ENCODE measurements at places on chromosomes 2 and 18.

GRCh38 chr18:24243677-24244076 is 104.8 kb downstream of the CABYR start:
- DNase-seq, result no peak

DNA sequence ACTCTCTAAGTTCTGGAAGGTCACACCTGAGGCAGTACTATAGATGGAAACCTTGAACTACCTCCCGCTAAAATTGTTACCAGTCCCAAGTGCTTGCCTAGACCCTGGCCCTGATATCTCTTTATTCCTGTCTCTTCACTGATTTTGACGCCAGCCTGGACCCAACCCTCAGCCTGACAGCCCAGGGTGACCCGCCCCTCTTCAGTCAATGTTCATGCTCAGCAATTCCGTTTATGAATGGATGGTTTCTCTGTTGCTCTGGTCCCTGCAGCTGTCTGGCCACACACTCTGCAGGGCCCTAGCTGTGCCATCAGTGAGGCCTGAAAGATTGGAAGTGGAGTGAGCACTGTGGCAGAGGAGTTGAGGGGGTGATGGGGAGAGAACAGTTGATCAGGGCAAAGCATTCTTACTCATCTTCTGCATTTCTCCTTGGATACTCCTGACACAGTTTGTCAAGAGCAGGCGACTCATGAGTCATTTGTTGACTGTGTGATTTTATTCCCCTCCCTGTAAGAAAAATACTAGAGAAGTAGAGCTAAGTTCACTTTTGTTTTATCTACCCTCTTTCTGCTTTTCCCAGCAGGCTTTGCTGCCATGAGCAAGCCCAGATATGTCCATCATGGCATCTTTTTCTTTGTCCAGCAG is 46.0 kb downstream of the NPAS2 start:
- peak; percentile 57 for DNase-seq

- DNase-seq, result no peak
These were observed 5.6 kb downstream of the WNT10A start for GRCh38 chr2:218885981-218886947.

GRCh38 chr18:5662586-5663090 is 118.8 kb upstream of the EPB41L3 start:
- DNase-seq, result no peak

DNA sequence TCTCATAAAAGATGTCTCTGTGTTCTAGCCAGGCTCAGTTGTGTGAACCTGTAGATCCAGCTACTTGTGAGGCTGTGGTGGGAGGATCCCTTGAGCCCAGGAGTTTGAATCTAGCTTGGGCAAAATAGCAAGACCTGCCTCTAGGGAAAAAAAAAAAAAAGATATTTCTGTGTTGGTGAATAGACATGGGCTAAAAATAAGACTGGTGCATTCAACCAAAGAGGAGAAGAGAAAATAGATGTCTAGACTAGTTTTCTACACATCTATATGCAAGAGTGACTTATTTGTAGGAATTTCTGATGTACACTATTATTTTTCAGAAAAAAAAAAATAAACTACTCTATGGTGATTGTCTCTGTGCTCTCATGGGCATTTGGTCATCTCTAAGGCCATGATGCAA is 555.1 kb downstream of the BCL11A start:
- DNase-seq, result no peak

DNA sequence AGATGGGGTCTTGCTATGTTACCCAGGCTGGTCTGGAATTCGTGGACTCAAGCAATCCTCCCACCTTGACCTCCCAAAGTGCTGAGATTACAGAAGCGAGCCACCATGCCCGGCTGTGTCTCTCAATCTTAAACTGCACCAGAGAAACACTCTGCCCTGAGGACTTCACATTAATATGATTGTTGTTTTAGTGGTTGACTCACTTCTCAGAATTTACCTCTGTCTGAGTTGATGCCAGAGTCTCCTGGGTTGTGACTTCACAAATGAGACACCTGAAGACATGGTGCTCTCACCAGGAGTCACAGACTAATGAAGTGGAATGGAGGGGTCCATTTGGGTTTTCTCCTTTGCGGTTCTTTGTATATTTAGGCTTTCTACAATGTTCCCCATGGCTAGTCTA is 61.0 kb upstream of the TGIF1 start:
- DNase-seq, result no peak

- no peak for DNase-seq
These were observed 1499.4 kb downstream of the SUCLG1 start for GRCh38 chr2:82959727-82960126.

DNA sequence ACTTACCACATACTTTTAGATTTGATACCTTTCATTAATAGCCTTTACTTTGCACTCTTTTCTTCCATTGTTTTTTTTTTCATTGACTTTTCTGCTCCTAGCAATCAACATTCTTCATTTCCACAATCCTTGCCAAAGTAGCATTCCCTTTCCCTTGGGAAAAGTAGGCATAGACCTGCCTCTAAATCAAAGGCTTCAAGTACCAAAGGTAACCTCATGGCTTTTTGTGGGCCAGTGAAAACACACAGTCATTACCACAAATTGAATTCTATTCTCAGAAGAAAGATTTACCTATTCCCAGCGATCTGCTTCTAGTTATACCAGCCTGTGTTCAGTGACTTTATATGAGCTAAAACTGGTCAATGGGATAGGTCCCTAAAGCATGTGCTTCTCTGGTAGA is 109.2 kb downstream of the SOCS6 start:
- no peak for DNase-seq
